ENCODE measurements at places on chromosomes 5 and 9. TPM values are rescaled to one million over a fixed set of nuclear protein-coding genes. Genes with fewer than 3 reads are reported as not detected.

- peak; percentile 47 for DNase-seq
Measured at GRCh38 chr9:129414377-129414992, 206.4 kb downstream of the C9orf50 start.

MACIR gene
- 1.6 TPM for total RNA-seq

VAV2 gene
- total RNA-seq, result 1.6 TPM

DNA sequence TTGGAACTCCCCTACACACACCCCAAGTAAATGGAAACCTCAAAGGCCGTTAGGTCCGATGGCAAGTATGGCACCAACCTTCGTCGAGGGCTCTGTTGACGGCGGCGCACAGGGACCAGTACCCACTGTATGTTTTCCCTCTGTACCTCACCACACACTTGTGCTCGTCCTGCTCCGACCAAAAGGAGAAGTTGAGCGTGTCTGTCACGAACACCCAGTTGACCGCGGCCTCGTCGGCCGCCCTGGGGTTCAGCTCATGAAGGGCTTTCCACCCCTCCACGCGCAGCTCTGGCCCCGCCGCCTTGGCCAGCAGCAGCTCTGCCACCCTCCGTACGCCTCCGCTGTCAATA is 24.0 kb downstream of the HNRNPK start:
- DNase-seq, result peak; percentile 58

DNA sequence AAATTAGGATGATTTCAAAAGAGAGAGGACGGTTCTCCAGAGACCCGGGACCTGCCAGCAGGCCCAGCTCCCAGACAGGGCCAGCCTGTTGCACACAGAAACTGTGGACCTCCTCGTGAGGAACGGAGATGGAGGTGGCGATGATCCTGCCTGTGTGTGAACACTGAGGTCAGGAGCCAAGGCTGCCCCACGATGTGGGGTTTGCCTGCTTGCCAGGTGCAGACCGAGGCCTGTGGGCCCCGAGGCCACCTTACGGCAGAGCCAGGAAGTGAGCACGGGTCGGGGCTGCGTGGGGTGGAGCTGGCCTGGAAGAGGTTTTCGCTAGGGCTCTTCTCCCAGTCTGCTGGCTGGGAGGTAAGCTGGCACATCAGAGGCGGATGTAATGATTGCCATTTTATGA is 4.3 kb downstream of the FAM163B start:
- DNase-seq, result no peak

GRCh38 chr5:97119007-97119390 is 23.4 kb downstream of the LIX1 start:
- DNase-seq, result no peak

DNA sequence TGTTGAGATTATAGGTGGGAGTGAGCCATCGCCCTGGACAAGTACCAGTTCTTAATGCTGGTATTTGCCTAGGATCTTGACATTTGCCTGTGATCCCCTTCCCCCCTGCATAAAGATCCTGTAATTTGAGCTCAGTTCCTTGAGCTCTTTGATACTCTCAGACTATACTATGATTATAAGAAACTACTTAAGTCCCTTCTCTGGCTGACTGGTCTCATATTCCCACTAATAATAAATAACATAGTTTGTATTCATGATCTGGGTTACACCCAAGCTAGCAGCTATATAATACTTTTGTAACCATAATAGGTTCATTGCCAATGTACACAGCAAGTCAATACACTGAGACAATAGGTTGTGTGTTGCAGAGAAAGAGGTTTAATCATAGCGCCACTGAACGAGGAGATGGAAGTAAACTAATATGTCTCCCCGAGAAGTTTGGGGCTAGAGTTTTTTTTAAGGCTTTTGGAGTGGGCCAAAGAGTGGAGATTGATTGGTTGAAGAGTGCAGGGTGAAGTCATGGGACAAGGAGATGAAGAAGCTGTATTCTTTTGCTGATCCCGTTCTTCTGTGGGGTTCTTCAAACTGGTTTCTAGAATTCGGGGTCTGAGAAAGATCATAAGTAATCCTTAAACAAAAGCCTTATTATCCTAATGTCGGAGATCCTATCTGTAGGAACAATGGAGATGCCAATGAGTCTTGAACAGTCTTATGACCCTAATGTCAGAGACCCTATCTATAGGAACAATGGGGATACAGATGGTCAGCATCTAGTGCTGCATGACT is 20.7 kb upstream of the SHOC1 start:
- no peak for DNase-seq

DNA sequence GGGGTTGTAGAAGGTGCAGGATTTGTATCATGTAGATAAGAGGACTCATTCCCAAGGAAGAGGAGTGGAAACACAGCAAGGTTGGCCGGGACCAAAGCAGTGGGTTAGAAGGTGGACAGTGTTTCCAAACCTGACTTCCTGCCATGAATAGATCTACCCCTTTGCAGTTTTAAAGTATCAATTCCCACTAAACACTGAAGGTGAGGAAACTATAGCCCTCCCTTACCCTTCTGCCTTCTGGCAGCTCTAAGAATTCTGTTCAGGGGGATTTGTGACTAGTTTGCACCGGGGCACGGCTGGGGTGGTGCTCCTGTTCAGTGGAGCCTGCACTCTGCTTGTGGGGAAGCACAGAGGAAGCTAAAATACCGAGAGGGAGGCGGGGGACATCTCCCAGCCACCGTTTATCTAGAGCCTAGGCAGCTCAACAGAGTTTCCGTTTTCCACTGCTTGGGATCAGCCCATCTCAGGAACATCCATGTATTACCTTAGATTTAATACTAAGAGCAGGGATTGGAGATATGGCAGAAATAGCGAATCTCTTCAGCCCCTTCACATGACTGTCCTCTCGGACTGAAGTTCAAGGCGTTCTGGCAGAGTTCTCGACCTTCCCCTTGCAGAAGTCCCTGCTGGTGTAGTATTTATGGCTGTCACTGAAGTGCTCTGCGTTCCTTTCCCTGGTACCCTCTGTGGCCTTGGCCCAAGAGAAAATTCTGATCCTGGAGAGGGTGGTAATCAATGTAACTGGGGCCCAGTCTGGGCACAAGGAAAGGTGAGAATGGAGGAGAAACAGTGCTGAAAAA is 5.4 kb downstream of the ISL1 start:
- no peak for DNase-seq

GFI1B gene
- 0.58 TPM for total RNA-seq

- no peak for DNase-seq
Measured at GRCh38 chr5:32419791-32420190, 24.7 kb downstream of the ZFR start.

DNA sequence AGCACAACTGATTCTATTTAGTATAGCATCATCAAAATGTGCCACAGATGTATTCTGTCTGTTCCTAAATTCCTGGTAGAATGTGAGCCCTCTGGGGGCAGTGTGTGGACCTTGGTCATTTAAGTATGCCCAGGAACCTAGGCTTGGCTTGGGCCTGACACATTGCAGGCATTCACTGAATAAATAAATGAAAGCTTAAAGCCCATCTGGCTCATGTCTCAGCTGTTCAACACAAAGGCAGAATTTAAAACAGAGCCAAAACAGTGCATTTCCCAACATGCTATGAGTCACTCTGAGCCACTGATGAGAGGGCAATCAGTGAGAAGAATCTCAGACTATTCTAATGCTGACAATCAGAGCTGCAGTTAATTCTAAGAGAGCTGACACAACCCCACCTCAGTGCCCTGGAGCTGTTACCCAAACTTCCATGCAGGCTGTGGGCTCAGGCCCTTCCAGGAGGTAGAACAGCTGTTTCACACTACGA is 8.1 kb downstream of the FAM193B start:
- DNase-seq, result no peak

PRLR gene
- total RNA-seq, result 0.03 TPM

GRCh38 chr5:98415663-98416062 is 357.8 kb upstream of the RGMB start:
- DNase-seq, result no peak

- DNase-seq, result no peak
Measured at GRCh38 chr9:122116448-122117173, 23.5 kb upstream of the TTLL11 start.

GRCh38 chr5:34599471-34600117 is 56.5 kb upstream of the RAI14 start:
- DNase-seq, result no peak

FKTN gene
- total RNA-seq, result 5.7 TPM

DNA sequence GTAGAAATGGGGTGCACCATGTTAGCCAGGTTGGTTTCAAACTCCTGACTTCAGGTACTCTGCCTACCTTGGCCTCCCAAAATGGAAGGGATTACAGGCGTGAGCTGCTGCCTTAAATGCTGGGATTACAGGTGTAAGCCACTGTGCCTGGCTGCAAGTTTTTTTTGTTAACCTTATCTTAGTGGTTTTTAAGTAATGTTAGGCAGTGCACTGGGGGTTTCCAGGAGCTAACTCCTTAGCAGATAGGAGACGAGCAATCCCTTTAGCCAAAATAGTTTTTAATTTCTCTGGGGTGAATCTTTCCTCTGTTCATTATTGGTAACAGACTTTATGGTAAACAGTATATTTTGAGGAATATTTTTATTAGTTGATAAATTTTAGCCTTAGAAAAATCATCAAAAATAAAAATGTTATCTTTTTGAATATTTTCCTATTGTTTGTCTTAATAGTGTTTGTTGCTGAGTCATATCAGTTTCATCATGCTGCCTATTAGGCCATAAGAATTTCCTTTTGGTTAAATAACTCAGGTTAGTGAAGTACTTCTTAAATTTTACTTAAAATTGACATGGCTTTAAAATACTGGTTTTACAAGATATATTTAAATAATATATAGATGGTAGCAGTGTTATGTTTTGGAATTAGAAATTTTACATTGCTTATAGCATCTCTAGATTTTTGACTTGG is 37.9 kb downstream of the LMNB1 start:
- no peak for DNase-seq

DNA sequence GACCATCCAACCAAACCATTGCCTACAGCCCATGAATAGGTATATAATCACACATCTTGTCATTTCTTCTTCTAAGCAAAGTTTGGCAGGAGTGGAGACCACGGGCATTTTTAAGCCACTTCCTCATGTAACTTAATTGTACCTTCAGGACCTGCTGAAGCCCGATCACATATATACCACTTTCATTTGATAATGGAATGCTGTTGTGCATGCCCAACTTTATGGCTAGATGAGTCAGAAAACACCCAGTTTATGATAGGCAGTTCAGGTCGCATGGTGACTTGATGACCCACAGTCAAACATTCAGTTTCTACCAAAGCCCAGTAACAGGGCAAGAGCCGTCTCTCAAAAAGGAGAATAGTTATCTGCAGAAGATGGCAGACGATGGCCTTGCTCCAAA is 2295.0 kb upstream of the ACO1 start:
- no peak for DNase-seq

PCDHB5 gene
- total RNA-seq, result 0.08 TPM

RRAGA gene
- 34.4 TPM for total RNA-seq

GRCh38 chr9:95029720-95030119 is 287.8 kb downstream of the FANCC start:
- DNase-seq, result no peak

TMEM215 gene
- total RNA-seq, result not detected

- no peak for DNase-seq
Measured at GRCh38 chr5:43874772-43875171, 271.8 kb downstream of the NNT start.

DNA sequence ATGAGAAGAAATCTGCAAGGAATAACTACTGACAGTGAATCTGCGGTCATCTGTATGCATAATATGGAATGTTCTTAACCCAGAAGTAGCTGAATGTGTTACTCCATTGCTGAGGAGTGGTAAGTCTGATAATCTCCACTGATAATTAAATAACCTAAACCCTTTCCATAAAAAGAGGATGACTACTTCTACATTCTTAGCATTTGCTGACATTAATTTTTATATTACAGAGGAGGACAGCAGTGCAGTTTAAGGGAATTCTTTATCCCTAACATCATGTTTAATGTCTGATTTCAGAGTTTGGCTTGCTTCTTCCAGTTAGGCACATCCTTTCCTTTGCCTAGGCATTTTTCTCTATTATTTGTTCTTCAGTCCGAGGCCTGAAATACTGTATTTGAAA is 52.2 kb downstream of the CDC42SE2 start:
- no peak for DNase-seq

GRCh38 chr9:87250205-87250604 is 247.5 kb upstream of the DAPK1 start:
- no peak for DNase-seq
